Neuronal stem cell (in vitro differentiated cells): ENCODE measurements at places on chromosomes 3 and 15.

DNA sequence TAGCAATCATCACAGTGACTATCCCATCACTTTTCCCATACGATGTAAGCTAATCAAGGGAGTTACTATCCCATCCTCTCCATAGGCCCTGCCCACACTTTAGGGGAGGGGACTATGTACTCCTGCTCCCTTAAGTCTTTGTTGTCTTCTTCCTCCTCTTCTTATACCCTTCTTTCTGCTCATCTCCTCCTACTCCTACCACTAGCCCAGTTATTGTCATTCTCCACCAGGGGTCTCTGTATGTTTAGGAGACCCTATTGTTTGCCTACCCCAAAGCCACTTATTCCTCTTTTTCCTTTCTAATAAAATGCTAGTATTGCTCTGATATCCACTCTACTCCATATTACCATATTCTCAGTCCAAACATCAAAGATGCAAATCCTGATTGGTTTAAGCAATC lies 27.8 kb downstream of the STAC start:
- no peak for DNase-seq

DNA sequence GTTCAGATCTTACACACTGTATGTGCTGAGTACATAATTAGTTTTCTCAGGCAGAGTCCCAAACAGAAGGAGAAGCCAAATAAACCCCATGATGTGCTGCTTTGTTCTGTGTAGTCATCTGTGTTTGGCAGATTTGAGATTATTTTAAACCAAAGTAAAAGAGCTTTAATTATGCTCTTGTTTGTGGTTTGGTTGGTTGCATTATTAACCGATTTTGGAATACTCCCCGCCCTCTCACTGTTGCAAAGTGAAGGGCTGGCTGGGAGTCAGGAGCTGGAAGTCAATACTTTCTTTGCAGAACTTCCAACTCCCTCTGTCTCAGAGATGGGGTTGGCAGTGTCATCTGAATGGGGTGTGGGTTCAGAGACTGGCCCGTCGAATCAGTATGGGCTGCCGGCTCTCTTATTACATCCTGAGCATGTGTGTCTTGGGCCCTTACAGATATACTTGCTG lies 34.4 kb downstream of the SLCO3A1 start:
- DNase-seq: no peak

DNA sequence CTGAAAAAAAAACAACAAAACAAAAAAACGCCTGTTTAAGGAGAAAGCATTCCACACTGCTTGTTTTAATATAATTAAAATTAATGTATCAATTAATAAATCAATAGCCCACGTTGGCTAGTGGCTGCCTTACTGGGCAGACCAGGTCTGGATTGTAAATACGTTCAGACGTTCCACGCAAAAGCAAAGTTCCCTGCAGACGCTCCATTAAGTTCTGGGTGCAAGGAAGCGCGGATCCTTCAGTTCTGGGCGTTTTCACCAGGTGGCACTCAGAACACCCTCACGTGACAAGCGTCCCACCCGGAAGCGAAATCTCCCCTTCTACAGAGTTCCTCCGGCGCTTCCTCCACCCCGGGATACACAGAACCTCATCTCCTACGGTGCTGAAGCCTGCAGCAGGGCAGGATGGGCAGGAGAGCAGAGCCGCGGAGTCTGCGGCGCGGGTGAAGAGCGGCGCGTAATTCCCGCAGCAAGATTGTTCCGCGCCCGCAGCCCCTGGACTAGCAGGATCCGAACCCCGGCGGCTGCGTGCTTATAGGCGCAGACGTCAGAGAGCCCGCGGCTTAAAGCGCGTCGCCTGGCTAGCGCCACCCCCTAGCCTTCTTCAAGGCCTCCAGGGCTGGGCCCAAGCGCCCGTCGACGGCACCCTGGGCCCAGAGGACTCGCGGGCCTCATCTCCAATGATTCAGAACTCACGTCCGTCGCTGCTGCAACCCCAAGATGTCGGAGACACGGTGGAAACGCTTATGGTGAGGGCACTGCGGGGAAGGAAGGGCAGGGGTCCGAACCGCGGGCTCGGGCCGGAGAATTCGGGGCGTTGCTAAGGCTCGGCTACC lies at the start of gene SLC25A38:
SLC25A38 (plus strand) TSS at position 326 of the 836 bp plus-strand sequence; CDS start at position 681, 355 bp downstream.
- peak; percentile 77 for DNase-seq

GRCh38 chr15:61946778-61947177 lies 113.5 kb downstream of the VPS13C start:
- no peak for DNase-seq

- no peak for DNase-seq
Measured at GRCh38 chr15:48564690-48565089, 80.8 kb downstream of the FBN1 start.

- peak; percentile 17 for DNase-seq
Measured at GRCh38 chr15:43376017-43376705, 5.3 kb downstream of the TUBGCP4 start.

DNA sequence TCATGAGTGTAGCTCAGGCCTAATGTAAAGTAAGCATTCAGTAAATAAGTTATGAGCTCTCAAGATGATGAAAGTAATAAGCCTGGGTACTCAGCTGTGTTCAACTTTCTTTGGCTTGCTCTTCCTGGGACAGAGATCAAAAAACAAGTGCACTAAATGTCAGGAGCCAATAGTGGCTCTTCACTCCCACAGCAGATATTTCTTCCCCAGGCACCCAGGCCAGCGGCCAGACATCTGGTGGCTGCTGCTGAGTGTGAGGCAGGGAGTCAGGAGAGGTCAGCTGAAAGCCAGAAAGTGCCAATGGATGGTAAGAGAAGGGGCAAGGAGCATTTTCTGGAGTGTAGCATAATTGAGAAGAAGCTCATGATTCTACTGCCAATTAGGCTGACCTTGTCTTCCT lies 18.2 kb upstream of the ITGA11 start:
- no peak for DNase-seq

GRCh38 chr3:193784822-193785221 lies 191.8 kb downstream of the OPA1 start:
- DNase-seq: no peak

- no peak for DNase-seq
Measured at GRCh38 chr15:47718497-47719437, 1.5 kb downstream of the SEMA6D start.

DNA sequence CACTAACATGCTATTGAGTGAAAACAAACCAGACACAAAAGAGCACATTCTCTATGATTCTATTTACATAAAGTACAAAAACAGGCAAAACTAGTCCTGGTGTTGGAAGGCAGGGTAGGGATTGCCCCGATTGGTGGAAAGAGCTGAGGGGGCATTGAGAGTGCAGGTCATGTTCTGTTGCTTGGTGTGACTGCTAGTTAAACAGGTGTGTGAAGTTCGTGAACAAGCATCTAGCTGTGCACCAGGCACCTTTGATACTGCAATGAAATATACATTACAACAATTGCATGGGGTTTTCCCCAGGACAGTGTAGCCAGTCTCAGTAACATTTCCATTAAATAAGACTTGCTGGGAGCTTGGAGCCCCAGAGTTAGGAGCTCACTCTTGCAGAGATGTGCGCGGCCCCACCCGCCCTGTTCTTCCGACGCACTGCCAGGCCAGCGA lies 26.3 kb upstream of the THRB start:
- DNase-seq: no peak

- DNase-seq: peak; percentile 36
Measured at GRCh38 chr3:1404270-1404962, 311.6 kb downstream of the CNTN6 start.

DNA sequence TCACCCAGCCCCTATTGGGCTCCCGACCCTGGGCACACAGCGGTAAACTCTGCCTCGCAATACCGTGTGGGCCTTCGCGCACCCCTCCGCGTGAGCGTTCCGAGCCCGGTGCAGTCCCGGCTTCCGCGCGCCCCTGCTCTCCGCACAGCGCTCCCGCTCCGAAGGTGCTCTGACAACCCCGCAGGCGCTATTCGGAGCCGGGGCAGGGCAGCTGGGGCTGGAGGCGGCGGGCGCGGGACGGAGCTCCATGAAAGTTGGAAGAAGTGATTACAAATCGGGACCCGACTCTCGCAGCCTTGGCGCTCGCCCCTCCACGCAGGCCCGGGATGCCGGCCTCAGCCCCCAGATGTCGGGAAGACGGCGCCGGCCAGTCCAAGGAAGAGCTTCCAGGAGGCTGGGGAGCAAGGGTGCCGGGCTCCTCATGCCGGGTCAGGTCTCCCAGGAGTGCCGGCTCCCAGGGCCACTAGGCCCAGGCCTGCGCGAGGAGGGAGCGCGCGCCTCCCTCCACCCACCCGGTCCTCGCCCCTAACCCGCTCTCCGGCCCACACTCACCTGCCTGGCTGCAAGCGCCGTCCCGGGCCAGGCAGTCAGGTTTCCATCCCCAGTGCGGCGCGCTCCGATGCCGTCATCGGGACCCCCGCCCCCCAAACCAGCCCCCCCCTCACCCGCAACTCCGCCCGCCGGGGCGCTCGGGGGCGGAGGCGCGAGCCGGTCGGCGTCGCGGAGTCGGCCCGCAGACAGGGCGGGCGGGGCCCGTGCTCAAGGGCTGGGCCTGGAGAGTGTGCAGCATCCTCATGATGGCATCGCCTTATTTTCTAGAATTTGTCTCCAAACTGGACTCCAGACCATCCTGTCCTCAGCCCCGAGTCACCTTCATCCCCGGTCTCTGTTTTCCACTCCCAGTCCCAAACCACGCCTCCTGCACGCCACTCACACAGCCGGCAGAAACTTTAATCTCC lies at the start of gene KIF7:
KIF7 (minus strand) TSS at position 621 of the 959 bp plus-strand sequence. CDS start 2,537 bp downstream, outside the sequence.
- DNase-seq: peak; percentile 70

DNA sequence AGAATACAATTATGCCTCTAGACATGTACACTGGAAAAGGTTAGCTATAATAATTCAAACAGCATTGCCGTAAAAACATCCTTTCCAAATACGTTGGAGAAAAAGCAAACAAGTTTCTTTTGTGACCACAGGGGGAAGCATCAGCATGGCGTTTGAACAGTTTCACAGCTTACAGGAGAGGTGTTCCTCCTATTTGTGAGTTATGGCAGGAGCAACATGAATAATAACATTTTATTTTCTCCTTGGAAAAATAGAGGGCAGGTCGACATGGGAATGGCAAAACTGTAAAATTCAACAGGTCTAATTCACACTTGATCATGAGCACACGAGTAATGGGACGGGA lies 39.7 kb upstream of the GADL1 start:
- no peak for DNase-seq

DNA sequence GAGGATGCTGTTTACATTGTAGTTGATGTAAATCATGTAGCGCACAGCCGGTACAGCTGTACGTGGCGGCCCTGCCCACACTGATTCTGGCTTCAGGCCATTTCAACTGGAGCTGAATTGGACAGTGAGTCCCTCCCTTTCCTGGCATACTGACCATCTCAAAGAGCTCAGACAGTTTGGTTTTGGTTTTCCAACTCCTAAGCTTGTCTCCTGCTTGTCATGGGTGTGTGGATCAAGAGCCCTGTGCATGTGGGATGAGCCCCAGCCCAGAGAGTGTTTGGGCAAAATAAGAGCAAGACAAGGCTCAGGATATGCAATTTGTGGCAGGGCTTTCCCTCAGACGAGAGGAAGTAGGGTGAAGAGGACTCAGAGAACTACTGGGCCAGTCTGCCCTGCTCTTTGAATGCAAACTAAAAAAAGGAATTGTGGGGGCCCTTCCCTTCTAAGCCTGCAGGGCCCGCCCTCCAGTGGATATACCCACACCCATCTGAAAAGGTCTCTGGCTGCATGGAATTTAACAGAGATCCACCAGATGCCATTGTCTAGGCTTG lies 13.3 kb downstream of the ITGA11 start:
- DNase-seq: no peak

DNA sequence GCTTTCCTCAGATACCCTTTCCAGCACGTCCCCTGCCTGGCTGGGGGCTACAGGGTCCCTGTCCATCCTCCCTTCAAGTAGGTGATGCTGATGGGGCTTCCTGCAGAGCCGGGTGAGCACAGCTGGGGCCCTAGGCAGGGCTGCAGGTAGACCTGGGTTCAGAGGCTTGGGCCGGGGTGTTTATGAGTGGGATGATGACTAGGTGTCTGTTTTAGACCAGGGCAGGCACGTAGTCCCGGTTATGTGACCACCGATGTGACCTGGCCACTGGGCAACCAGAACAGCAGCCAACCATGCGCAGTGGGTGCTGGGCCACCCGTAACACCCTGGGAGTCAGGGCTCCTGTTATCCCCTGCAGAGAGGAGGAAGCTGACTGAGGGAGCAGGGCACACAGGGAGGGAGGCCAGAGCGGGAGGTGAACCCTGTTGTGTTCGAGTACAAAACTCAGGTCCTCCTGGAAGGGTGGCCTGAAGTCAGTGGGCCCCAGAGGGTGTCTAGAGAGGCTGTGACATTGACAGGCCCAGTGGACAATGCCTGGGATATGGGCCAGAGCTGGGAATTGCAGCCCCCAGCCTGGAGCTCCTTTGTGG lies 101.6 kb downstream of the PLXNA1 start:
- DNase-seq: no peak

- DNase-seq: no peak
Measured at GRCh38 chr3:135134684-135135075, 339.6 kb downstream of the EPHB1 start.

DNA sequence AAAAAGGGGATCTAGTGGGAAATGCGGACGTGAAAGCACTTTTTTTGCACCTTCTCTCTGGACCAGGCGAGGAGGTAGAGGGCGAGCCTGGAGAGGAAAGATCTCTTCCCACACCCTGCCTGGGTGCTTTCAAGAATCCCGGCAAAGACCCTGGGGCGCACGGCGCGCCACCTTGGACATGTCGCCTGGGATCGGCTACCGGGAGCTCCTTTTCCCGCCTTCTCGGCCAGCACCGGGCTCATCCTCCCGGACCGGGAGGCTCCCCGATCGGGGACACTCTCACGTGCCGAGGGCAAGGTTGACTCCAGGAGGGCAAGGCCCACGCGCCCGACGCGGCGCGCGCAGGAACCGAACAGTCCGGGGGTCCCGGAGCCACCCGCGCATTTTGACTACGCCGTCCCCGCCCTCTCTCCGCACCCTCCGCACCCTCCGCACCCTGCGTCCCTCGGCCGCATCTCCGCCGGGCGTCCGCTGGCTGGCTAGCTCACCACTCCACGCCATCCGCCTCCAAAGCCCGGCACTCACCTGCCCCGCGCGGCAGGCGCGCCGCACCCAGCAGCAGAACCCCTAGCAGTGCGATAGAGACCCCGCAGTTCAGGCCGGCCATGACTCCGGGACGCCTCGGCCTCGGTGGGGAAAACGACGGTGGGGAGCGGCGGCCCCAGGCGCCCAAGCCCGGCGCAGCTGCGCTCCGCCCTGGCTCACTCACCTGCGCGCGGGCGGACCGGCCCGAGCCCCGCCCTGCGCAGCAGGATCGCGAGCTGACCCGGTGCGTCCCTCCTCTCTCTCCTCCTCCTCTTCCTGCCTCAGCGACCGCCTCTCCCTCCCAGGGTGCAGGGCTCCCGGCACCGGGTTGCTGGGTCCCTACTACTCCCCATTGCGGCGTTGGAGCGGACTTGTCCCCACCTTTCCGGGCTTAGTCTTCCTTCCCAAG lies at the start of gene CDCP1:
CDCP1 (minus strand) TSS at position 698 of the 934 bp plus-strand sequence; CDS start at position 607, 91 bp downstream.
- no peak for DNase-seq

GRCh38 chr3:99920481-99921376 lies 103.1 kb downstream of the CMSS1 start:
- DNase-seq: no peak

- no peak for DNase-seq
Measured at GRCh38 chr3:88132894-88133293, 16.9 kb upstream of the C3orf38 start.

DNA sequence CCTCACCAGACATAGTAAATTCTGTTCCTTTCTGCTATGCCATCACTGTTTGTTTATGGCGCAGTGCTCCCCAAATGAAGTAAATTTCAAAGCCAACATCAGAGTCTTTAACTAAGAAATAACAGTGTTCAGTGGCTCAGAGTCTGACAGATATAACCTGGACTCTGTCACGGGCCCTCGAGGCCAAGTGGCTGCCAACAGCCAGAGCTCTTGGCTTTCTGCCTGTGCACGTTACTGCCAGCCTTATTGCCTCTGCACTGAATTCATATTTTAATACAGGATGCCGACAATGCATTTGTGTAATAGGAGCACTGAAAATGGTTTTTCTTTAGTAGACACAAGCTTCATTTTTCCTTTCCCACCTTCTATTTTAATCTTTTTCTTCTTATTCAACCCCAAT lies 219.9 kb downstream of the NLGN1 start:
- DNase-seq: no peak
